ENCODE measurements at places on chromosomes 4 and X.

- no peak for DNase-seq
Measured at GRCh38 chr4:41215155-41215554, 813 bp upstream of the APBB2 start.

DNA sequence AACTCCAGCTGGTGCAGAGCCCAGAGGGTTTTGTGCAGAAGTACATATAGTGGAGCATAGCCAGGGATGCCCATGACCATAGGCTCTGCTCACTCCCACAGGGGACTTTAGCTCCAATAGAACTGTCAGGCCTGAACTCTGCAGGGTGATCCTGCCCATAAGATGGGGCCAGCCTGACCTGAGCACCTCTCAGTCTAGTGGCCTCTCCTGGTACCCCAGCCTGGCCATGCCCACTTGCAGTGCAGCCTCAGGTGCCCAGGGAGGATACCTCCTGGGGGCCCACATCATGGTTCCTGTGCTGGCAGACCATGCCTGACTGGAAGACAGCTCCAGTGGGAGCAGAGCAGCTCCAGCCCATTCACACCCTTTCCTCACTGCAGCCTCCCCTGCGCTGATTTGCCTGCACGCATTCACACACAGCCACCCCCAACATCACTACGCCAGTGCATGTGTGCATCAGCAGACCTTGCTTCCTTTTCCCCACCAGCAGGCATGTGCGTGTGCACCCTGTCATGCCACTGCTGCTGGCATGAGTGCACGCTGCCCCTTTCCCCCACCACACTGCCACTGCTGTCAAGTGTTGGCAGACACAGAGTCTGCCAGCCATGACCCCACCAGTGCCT, 53.0 kb upstream of the MMAA start:
- no peak for DNase-seq

- DNase-seq, result no peak
Measured at GRCh38 chr4:124083711-124084110, 628.8 kb downstream of the ANKRD50 start.

DNA sequence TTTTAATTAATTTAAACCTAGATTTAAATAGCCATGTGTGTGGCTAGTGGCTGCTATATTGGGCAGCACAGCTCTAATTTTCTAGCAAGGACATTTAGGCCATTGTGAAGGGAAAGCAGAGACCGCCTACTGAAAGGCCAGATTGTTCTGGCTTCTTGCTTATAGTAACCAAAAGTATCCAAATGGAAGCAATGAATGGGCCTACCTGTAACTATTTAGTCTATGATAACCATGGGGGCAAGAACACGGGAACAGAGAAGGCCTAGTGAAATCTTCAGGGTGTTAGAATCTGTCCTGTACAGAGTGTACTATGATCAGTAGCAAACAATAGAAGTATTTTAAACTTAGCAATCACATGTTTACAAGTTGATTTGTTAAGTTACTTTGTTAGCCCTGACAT, 16.5 kb upstream of the HPRT1 start:
- no peak for DNase-seq

DNA sequence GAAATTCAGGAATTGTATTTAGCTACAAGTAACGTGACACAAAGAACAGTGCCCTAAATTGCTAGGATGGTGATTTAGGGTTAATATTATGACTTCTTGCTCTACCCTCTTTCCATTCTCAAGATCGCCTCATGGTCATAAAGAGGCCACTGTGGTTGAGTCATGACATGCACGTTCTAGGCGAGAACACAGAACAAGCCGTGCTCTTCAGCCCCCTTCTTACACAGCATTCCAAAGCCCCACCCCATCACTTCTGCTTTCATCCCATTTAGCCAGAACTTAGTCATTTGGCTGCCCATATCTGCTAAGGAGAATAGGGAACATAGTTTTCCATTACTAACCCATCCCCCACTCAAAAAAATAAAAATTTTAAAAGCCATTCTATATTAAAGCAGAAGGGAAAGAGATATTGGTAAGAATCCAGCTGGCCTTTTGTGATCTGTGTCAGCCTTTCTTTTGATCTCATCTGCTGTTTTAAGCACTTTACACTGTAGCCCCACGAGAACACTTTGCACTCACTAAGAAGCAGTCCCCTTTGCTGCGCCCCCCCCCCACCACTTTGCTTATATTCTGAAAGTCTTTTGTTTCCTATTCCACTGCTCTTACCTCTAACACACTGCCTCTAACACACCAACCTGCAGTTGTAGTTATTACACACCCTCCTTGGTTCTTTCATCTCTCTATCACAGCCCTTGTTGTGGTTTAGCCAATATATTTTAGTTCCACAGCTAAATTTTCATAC, 28.4 kb downstream of the NPNT start:
- DNase-seq, result no peak

- no peak for DNase-seq
Measured at GRCh38 chr4:3862640-3863420, 96.6 kb downstream of the ADRA2C start.

- DNase-seq, result peak; percentile 10
Measured at GRCh38 chrX:19887911-19888879, 795 bp upstream of the SH3KBP1 start.

DNA sequence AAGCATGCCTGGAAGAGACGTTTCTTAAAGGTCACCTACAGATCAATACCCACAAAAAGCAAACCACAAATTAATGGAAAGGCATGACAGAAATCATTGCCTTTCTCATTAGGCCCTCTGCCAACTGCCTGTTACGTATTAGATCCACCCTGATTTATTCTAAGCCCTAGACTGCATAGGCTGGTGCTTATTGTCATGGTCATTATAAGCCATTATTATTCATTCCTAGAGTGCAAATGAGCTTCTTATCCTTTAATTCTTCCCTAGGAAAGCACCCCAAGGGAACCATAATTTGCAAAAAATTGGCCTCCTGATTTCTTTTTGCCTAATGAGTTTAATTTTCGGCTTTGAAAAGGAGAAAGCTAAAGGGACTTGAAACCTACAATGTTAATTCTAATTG, 184.2 kb upstream of the GPRIN3 start:
- no peak for DNase-seq

GRCh38 chr4:56908206-56909085, 746 bp downstream of the REST start:
- peak; percentile 60 for DNase-seq

DNA sequence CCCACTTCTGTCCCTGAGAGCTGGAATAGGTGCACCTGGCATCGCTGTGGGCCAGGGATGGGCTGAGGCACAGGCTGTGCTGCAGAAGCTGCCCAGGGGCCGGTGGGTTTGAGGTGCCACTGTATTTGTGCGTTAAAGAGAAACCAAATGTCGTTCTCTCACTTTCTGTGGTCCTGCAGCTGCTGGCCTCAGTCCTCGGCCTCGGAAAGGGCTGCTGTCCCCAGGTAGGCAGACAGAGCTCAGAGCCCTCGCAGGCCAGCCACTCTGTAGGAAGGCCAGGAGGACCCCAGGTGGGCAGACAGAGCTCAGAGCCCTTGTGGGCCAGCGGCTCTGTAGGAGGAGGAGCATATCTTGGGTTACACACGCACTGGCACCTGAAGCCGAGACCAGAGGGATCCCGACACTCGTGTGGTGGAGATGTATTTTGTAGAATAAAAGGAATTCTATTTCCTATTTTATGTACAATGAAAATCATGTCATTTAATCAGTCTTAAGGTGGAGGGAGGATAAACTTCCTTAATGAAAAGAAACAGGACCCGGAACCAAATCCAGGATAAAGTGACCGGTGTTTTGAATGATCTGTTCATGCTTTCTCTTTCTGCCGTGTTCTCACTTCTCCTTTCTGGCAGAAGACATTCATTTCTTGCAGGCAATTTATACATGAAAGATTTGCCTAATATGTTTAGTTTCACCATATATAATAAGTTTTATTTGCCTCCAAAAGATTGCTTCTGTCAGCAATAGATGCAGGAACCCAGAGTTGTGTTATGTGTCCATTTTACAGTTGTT, 54.4 kb upstream of the HGFAC start:
- no peak for DNase-seq

DNA sequence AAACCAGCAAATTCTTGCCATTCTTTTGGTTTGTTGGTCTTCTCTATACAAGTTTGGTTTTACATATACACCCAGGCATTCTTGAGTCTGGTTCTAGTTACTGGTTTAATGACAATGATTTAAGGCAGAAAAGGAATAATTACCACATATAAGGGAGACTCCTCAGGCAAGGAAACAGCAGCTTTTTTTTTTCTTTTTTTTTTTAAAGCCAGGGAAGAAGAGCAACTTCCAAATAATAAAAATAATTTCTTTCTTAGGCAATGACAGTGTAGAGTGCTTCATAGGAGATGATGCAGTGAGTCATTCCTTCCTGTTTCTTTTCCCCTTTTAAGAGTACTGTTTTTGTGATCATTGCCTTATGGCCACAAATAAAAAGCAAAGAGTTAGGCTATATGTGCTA, 289.7 kb downstream of the DKK2 start:
- DNase-seq, result no peak

- no peak for DNase-seq
Measured at GRCh38 chrX:55451141-55451540, 786 bp upstream of the MAGEH1 start.

DNA sequence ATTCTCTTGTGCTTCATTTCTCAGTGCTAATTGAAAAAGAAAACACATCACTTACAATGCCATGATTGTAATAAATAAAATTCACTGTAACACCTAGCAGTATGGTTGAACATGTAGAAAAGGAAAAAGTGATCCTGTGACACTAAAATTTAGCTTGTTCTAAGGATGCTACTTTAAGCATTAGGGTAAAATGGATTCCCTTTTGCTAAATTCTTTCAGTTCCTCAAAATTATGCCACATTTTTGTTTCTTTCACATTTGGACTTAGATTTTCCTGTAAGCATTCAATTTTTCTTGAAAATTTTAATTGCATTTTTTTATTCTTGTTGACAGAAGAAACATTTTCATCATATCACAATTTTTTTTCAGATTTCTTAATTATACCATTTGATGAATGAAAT, 19.4 kb downstream of the TET2 start:
- no peak for DNase-seq

DNA sequence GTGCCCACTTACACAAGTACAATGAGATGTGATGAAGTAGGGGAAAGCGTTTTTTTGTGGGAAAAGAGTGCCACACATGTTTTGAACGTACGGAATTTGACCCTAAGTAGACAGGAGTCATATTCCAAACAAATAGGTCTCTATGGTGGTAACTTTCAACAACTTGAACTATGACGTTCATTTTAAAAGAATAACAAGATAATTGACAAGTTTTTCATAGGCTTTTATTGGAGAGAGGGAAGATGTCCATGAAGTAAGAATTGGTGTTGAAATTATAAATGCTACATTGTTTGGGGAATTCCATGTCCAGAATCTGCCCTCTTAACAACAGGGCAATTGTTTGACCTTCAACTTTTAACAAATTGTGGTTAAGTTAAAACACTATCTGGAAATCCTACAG, 126.5 kb downstream of the GASK1B start:
- no peak for DNase-seq

DNA sequence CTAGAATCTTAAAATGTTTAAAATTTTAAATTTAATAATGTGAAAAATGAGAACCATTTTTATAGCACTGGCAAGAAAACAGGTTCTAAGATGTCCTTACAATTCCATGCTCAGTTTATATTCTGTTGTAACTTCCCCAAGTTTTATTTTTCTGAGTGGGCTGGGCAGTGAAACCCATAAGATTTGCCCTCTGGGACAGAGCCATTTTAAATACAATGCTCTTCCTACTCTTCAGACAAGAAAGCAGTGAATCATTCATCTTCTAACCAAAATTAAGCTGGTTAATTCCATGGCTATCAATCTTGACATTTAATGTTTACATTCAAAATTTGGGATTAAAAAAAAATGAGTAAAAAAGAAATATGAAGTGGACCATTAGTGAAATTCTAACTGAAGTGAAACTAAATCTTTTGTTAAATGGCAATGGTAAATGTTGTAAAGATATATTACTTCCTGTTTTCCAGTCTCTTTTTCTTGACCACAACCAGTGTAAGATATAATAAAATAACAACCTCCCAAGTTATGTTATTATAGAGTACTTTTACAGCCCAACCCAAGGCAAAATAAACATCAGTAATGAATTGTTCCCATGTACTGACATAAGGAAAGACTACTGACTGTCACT, 37.2 kb upstream of the PTPN13 start:
- DNase-seq, result no peak

DNA sequence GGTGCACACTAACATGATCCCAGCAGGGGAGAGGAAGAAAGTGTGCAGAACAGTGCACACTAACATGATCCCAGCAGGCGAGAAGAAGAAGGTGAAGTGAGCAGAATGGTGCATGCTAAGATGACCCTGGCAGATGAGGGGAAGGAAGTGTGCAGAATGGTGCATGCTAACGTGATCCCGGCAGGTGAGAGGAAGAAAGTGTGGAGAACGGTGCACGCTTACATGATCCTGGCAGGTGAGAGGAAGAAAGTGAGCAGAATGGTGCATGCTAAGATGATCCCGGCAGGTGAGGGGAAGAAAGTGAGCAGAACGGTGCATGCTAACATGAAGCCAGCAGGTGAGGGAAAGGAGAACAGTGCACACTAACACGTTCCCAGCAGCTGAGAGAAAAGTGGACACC, 83.7 kb downstream of the ACOX3 start:
- DNase-seq, result no peak

- no peak for DNase-seq
Measured at GRCh38 chrX:51837451-51837850, 56.0 kb upstream of the MAGED1 start.

DNA sequence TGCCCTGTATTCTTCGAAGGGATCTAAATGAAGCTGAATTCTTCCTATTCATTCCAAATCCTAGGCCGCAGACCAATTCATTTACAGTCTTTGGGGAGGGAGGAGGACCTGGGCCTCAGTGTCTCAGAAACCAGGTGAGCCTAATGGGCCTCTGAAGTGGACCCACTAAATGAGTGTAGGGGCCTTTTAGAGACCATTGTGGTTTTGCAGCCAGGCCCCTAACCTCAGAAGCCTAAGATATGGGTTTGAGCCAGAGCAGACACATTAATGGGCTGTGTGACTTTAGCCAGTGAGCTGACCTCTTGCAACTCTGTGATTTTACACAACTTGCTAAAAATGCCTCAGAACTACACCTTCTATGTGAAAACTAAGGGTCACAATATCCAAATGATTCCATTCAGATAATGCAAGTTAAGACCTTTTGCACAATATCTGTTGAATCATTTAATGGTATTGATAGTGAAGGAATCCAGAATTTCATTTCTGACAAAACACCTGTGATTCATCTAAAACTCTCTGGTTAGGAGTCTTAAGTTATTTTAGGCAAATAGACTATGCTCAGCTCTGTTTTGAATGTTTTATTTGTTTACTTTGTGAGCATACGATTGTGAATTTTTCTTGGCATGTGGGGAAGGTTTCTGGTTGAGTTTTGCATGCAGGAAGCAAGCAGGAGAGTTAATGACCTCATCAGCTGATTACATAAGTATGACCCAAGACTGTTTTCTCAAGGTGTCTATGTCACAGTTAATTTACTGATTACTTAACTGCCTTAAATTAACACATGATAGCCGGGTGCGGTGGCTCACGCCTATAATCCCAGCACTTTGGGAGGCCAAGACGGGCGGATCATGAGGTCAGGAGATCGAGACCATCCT, 75.0 kb downstream of the EVC start:
- no peak for DNase-seq

- no peak for DNase-seq
Measured at GRCh38 chr4:142356118-142356759, 489.9 kb downstream of the INPP4B start.

Data from activated T-helper 1 cell treated with Interleukin-2 at 50 U/mL for 16 hours (primary cell).